NCI-H345 (cell line): ENCODE measurements at places on chromosomes 2 and 18.

DNA sequence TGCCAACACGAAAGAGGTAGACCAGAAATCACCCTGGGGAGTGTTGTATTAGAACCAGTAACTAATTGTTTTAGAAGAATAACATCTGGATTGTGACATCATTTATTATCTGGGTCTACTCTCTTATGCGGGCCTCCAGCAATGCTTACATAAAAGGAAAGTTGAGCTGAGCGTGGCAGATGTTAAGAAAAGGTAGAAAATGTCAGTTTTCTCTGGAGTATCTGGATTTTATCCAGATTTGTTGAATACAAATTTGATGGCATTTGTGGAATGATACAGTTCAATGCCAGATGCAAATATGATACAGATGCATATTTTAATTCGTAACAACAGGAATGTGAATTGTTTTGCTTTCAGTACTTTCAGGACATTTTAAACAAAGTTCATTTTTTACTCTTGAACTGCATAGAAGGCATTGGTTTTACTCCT lies 90.3 kb downstream of the PRPF40A start:
- no peak for DNase-seq

DNA sequence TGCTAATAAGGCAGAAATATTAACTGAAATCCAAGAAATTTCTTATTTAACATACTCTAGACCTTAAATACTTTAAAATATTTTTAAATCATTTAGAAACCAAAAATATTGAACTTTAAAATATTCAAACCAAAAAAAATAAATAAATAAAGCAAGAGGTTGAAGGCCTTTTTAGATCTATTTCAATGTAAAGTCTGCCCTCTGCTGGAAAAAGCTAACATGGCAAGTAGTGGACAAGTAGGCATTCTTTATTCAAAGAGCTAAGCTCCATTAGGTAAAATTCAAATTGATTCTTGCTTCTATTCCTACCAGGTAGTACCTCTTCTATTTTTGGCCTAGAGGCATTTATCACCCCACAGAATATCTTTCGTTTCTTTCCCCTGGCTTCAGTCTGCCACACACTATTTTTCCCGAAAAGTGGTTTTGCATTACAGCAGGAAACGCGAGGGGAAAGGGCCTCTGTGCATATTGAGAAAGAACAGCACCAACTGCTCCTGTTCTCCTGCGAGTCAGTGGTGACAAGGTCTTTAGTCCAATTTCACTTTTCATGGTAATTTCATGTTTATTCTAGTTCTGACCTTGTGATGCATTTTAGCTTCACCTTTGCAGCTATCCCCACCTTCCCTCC lies 20.4 kb downstream of the IFIH1 start:
- DNase-seq: peak; percentile 78

DNA sequence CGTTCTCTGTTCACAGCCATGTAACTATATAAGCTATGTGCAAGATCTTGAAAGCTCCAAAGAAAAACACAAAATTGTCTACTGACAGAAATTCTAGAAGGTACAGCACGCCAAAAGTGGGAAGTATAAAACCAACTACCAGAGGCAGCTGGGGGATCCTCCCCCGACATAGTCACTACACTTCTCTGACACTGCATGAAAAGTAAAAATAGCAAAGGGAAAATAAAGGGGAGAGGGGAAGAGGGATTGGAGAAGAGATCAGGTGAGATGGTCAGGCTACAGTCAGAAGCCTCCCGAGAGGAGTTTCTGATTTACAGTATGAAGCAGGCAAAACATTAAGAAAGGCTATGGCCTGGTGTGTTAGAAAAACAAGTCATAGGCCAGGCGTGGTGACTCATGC lies 39.8 kb upstream of the PCBP1 start:
- no peak for DNase-seq

DNA sequence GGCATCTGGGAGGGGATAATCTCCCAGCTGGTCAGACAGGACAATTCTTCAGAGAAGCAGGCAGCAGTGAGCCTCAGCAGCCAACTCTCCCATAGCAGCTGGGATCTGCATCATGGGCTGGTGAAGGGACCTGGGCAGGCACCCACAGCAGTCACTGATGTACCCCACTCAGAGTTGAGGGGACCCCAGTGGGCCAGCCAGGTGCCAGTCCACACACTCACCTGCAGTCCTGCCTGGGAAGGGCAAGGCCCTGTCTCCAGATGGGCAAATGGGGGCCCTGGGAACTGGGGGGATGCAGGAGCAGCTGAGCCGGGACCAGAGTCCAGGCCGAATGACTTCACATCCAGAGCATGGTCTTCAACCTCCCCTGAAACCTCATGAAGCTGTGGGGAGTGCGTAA lies 170.4 kb downstream of the ZFP36L2 start:
- DNase-seq: no peak

- DNase-seq: no peak
Measured at GRCh38 chr2:224532441-224532840, 52.7 kb downstream of the CUL3 start.

GRCh38 chr2:13558368-13558767 lies 841.6 kb downstream of the TRIB2 start:
- DNase-seq: no peak

DNA sequence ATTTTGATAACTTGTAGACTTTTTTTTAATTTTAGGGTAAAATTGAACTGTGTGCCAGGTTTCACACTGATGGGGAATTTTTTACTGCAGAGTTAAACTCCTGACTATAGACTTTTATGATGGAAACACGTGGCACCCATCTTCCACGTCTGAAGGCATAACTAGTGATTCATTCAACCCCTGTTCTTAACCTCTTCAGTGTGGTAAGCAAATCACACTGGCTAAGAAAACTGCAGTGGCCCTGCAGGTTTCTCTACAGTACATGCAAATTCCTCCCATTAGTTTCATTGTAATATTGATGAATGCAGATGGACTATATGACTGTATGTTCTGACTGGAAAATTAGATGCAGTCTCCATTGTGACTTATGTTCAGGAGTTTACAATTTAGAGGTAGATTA lies 47.2 kb downstream of the SMAD4 start:
- DNase-seq: no peak

DNA sequence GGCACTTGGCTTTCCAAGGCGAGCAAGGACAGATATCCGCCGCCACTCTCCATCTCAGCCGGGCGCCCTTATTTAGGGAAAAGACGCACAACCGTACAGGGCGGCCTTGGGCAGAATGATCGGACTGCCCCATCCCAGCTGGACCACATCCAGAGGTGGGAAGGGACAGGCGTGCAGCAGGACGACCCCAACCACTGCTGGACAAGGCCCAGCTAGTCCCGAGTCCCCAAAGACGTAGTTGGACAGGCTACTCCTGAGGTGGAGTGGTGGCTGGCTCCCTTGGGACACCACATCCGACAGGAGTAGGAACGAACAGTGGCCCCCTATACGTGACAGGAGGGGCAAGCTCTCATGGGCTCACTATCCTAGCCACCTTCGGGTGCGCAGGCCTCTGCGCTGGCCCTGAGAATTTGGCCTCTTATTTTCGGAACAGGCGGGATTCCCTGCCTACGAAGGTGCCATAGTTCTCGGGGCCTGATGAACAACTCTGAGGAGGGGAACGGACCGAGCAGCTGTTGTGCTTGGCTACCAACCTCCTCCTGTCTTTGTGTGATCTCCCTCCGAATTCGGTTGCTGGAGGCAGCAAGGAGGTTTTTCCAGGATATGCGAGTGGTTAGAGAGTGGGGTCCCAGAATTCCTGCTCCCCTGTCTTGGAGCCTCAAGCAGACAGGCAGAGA lies 2.3 kb downstream of the FEV start:
- DNase-seq: no peak

DNA sequence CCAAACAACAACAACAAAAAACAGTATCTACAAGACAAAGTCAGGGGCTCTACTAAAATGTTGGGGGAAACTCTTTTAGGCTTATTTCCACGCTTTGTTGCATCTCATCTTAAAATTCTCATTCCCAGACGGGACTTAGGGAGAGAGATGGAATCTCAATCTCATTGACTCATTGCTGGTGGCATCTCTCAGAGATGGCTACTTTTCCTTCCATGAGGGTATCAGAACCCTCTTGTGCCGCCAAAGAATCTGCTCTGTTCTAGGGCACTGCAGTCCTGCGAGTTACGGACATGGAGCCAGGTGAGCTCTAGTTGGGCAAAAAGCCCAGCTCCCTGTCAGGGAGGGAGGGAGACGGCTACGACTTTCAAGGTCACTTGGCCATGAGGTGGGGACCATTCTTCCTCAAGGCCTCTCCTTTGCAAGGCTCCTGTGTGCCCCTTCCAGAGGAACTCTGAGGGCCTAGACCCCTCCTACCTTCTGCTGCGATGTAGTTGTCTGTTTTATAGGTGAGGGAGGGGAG lies 68.0 kb downstream of the MYCN start:
- no peak for DNase-seq

GRCh38 chr2:196169516-196169915 lies 1.9 kb downstream of the STK17B start:
- DNase-seq: no peak

DNA sequence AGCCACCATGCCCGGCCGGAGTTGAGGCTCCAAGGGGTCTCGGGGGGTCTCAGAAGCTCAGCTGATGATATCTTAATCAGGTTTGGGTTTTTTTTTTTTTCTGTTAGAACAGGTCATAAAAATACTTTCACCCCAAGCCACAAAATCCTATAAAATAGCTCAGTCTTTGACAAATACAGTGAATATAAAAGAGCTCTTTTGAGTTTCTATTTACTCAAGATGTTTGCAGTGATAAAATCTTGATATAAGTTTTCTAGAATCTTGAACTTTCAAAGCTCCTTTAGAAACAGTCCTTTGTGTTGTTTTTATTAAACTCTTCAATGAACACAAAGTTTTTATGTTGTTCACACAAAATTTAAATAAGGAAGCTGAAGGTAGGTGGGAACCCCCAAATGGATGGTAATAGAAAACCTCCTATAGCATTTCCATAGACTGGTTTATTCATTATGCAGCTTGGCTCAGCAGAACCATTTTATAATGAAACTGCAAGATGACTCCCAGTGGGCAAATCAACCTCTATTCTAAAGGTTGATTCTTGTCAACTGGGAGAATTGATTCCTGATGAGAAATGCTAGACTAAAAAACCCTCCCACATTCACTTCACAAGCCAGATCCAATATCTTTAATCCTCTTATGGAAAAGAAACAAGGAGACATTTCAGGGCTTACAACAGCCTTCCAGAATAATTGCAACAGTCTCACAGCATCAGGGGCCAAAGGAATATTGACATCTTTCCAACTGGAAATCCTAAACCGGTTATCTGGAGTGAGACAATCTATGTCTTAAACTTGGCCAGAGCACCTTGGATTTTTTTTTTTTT lies 13.6 kb upstream of the NARS1 start:
- no peak for DNase-seq

DNA sequence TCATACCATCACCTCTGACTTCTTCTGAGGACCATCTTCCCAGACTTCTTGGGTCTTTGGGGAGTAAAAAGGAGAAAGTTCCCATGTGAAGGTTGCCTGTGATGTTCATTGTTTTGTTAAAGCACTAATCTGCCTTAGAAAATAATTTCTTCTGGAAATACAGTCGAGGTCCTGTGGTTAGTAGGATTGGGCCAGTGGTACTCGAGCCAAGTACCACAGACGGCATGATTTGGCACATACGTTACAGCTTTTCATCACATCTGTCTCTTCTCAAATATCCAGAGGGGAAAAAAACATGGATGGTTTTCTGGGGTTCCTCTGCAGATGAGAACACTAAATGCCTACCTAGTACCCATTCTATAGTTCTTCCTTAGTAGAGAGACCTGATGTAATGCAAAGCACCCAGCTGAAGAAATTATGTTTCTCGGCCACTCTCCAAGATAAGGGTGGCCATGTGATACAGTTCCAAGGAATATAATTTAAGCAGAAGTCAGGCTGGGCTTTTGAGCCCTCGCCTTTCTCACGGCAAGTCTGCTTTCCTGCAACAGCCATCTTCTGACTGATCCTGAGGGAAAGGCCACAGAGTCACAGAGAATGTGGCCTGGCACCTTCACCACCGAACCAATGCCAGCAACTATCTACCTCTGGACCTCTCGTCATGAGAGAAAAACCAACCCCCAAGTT lies 161.0 kb downstream of the RNF152 start:
- no peak for DNase-seq

DNA sequence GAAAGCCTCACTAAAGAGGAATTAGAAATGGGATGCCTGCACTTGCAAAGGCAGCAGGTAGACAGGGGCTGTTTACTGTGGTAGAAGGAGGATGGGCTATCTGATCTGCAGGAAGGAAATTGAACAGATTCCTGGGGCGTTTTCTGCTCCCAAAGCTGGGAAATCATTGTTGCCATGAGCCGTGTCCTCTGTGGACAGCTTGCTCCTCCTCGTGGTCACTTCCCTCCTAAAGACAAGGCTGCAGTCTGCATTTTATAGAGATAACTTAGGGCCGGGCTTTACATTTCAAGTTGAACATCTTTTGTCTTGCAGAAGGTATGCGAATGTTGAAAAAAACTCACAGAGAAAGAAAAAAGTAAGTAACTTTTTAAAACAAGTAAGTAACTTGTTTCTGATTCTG lies 50.9 kb downstream of the DCDC2C start:
- DNase-seq: no peak

DNA sequence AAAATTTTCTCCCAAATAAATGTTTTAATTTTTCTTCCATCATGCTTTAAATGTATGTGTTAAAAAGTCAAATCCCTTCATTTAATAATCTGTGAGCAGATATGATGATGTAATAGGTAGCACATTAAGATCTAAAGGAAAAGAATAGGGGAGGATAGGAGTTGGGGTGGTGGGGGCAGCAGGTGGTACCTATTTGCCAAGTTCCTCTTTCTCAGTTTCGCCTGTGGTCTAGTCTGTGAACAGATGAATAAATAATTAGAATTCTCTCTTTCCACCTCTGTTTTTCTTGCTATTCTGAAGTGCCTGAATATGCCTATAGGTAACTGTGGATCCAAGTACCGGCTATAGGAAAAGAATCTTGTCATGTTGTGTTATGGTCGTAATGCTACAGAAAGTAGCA lies 152.5 kb downstream of the NRXN1 start:
- DNase-seq: no peak

- peak; percentile 28 for DNase-seq
Measured at GRCh38 chr18:53380063-53380639, 844.3 kb downstream of the MBD2 start.
